ENCODE measurements at places on chromosomes 5 and 9.

GRCh38 chr9:93185266-93186214 is 1.6 kb downstream of the WNK2 start:
- DNase-seq, result no peak

GRCh38 chr5:91848453-91848852 is 465.3 kb upstream of the ARRDC3 start:
- no peak for DNase-seq

GRCh38 chr5:43332401-43332800 is 19.2 kb upstream of the HMGCS1 start:
- DNase-seq, result no peak

- DNase-seq, result no peak
These were observed 132.0 kb upstream of the SV2C start for GRCh38 chr5:75951158-75951557.

DNA sequence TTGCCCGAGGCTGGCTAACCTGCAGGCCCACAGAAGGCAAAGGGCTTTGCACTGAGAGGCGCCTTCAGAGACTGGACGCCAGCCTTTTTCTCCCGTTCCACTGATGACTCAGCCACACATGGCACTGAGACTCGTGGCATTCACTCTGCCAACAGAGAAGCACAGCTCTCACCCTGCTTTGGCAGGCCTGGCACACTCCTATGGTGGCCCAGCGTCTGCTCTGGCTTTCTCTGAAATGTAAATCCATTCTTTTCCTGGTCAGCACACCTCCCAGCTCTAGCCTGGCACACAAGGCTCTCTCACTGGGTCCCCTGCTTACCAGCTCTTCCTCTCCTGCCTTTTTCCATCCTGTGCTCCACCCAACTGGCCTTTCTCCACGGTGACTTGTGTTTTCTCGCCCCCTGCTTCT is 5.9 kb upstream of the MELK start:
- DNase-seq, result no peak

DNA sequence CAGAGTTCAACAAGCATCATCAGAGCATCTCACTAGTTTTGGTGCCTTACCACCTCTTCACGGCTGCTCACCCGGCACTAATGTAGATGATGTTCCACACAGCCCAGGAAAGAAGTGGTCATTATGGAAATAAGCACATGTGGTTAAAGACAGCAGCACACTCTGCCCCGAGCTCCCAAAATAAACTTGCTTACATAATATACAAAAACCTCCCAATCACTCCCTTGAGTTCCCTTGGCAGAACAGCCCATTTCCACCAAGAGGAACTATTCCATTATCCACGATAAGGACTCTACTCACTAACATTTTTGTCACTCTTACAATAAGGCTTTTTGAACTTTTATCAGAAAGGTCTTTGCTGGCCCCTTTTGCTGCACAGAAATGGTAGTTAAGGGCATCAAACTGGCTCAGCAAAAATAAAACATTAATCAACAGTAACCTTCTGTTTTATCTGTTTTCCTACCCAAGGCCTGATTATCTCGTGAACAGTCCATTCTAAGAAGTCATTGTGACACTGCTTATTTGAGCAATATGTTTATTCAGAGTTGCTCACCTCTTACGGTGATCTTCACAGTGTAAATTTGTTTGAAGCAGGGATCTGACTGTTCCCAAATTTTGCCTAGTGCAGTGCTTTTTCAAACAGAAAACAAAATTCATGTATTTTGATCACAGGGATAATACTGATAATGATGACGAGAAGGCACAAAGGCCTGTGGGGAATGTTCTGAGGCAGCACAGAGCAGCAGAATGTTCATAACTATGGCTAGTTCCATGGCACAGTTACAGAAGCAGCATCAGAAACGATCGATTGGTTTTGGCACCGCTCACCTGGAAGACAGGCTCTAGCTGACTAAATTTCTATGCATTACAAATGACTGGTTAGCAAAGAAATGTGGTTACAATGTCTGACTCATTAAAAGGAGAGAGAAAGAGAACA is 399.8 kb upstream of the PIK3R1 start:
- no peak for DNase-seq

- no peak for DNase-seq
These were observed 64.7 kb upstream of the GRAMD2B start for GRCh38 chr5:126358525-126358924.

- DNase-seq, result no peak
These were observed 33.2 kb upstream of the C5orf46 start for GRCh38 chr5:147939431-147940114.

DNA sequence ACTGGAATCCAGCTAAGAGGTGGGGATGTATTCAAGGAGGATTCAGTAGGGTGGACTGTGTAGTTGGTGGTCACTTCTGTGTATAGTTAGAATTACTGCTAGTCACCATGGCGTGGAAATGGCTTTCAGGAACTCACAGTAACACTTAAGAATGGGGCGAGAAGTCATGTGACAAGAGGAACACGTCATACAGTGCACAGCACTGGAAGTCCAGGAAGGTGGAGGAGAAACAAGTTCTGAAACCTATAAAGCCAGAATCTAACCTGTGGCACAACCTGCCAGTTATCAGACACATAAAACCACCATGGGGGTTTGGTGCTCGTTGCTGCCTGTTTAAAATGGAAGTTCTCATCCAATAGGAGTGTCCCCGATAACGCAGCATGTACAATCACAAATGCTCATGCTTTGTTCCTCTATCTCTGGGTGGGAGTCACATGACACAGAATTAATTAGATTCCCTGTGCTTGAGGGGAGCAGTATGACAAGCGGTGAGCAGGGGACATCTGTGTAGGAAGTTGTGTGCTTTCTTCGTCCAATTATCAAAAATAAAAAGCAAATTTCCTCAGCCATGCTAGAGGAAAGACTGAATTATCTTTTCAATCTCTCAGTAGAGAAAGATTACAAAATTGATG is 193.0 kb downstream of the SPOCK1 start:
- no peak for DNase-seq

DNA sequence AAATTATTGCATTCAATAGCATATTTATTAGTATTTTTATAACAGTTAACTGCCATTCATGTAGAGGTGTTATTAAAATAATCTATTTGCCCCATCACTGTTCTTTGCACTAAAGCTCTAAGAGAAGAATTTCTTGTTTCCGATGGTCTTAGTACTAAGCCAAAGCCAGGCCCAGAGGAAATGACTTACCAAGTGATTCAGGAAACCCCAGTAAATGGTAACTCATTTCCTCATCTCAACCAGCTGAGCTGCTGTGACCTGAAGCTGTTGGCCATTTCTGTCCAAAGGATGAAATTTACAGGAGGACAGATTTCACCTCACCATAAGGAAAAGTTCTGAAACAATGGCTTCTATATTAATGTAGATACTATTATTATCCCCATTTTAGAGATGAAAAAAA is 117.0 kb downstream of the PIK3R1 start:
- no peak for DNase-seq

DNA sequence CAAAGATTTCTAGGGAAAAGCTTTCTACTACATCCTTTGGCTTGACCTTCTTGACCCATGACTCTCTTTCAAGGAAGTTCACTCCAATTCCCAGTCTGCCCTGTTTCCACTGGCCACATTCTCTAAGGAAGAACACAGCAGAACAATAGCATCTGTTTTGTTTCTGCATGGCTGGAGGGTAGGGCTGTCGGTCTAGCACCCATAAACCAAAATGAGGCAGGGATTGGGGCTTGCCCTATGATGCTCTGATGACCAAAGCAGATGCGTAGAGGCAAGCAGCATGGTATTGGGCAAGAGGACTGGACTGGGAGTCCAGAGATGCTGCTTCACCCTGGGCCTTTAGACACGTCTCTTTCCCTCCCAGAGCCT is 24.1 kb downstream of the GOLGA2 start:
- no peak for DNase-seq

GRCh38 chr9:28471261-28471660 is 898.0 kb upstream of the C9orf72 start:
- no peak for DNase-seq

DNA sequence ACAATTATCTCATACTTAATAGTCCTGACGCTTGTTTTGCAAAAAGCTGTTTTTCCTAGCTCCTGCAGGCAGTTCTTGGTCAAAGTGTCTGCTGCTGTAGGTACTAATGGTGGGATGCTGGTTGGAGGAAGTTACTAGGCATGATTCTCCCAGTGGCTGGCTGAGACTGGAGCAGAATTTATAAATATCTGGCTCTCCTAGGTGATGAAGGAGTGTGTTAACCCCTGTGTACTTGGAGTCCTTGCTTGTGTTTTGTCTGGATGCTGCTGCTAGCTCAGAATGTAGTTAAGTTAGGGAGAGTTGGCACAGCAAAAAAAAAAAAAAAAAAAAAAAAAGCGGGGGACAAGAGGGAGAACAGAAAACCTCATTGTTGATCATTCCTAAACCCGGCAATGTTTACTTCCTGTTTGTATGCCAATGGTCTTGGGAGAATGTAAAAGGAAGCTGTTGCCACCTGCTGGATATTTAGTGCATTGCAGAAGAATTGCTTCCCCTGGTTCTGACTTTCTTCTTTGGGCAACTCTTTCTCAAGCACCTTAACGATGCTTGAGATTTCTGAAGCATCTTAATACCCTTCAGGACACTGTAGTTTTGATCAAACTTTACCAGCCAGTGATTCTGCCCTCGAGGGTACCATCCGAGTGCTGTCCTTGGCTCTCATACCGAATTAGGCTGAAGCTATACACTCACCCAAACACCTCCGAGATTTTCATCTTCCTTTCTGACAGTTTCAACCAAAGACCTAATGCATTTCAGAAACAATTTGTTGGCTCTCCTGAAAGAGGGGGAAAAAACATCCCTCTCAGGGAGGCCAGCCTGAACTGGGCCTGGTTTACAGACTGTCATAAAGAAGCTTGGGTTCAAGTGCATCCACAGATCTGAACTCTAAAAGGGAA is 71.7 kb upstream of the WWC1 start:
- DNase-seq, result peak; percentile 6

GRCh38 chr5:135993880-135994636 is 34.7 kb upstream of the TGFBI start:
- no peak for DNase-seq

GRCh38 chr5:171839112-171839511 is 53.5 kb downstream of the SMIM23 start:
- DNase-seq, result no peak

GRCh38 chr9:113274474-113275156 is 757 bp downstream of the CDC26 start:
- no peak for DNase-seq

DNA sequence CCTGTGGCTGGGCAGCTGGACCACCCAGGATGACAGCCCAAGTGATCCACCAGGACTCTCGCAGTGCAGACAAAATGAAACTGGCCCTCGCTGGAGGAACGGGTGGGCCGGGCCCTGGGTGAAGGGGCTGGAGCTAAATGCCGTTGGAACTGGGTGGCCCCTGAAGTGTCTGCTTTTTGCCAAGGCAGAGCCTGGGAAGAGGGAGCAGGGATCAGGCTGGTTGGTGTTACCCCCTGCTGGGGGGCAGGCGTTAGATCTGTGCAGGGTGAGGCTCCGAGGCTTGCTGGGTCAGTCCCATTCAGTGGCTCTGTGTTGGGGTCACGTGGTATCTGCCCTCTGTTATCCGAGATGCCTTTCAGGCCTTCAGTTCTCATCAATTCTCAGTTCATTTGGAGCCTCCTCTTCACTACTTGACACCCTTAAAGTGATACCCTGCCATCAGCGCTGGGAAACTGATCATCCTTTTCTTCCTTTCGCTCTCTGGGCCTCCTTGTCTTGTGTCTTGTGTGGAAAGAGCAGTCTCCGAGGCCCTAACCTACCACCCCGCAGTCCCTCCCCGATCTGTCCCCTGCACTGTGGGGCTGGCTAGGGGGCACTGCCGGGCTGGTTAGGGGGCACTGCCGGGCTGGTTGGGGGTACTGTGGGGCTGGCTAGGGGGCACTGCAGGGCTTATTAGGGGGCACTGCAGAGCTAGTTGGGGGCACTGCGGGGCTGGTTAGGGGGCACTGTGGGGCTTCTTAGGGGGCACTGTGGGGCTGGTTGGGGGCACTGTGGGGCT is 37.3 kb downstream of the COL5A1 start:
- DNase-seq, result no peak

DNA sequence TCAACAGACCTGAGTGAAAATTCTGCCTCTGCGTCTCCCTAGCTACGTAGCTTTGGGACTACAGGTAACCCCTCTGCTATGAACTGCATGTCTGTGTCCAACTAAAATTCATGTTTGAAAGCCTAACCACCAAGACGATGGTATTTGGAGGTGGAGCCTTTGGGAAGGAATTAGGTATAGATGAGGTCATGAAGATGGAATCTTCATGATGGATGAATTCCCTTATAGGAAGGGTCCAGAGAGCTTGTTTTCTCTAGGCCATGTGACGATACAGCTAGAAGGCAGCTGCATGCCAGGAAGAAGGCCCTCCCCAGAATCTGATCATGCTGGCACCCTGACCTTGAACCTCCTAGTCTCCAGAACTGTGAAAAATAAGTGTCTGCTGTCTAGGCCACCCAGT is 296.4 kb downstream of the SLIT3 start:
- DNase-seq, result no peak

GRCh38 chr9:20981486-20981885 is 50.0 kb downstream of the HACD4 start:
- no peak for DNase-seq

DNA sequence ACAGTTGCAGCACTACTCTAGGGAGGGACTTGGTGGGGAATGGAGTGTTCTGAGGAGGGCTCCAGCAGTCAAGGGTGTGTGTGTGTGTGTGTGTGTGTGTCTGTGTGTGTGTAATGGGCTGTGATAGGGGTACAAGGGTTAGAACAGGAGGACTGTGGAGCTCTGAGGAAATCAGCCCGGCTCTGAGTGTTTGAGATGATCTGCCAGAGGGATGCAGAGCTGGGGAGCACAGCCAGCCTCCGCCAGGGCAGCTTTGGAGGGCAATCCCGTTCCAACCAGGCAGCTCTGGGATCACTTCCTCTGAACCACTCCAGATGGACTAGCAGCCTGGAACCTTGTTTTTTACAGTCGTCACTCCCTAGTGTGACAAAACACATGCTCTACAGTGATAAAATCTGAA is 3.0 kb upstream of the SLC6A7 start:
- DNase-seq, result no peak

- DNase-seq, result peak; percentile 31
These were observed 21.6 kb downstream of the FBXW11 start for GRCh38 chr5:171984748-171985419.

DNA sequence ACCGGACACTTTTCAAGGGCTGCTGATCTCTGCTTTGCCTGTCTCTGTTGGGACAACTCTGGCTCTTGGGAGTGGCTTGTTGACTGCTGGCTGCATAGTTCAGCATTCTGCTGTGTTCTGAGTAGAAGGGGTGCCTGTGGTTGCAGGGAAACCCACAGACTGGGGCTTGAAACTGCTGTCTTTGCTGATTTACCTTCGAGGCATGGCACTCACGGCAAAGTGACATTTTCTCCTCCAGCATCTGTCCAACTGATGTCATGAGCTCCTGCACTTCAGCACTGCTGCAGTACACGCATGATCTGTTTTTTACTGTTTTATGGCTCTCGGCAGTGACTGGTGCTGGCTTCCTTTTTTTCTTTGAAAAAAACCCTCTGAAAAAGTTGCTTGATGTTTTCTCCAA is 69.2 kb downstream of the SPATA31D1 start:
- DNase-seq, result no peak

DNA sequence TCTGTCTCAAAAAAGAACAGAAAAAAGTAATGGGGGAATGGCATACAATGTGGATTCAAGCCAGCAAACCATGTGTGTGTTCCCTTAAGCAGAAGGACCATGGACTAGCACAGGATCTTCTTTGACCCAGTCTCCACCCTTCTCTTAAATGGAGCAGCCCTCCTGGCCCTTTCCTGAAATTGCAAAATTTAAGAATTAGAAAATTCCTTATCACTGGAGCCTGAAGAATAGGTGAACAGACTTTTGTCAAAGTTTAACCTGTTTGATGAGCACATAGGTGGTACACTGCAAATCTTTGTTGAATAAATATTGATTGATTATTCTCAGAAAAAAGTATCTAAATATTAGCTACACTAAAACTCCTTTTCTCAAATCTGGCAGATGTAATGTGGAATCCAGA is 12.6 kb downstream of the DMGDH start:
- no peak for DNase-seq
